Activated gamma-delta T cell treated with Interleukin-2 at 50 U/mL for 16 hours (primary cell): ENCODE measurements at places on chromosomes 12 and 14.
A peak's percentile ranks its signal among the peaks of the same experiment; 100 is the strongest.

DNA sequence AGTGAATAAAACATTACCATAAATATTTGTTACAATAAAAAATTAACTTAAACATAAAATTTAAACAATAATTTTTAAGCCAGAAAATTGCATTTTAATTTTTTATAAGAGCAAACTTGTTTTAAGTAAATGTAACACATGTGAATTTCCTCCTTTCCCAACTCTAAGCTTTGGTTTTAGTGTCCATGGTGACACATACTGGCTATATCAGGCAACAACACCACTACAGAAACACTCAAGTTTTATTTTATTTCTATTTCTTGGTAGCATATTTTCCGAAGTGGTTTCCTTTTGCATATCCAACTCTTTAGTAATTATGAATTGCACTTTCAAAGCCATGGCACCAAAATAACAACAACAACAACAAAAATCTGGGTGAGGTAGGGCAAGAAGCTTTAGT, 2.2 kb downstream of the NELL2 start:
- DNase-seq, result no peak

DNA sequence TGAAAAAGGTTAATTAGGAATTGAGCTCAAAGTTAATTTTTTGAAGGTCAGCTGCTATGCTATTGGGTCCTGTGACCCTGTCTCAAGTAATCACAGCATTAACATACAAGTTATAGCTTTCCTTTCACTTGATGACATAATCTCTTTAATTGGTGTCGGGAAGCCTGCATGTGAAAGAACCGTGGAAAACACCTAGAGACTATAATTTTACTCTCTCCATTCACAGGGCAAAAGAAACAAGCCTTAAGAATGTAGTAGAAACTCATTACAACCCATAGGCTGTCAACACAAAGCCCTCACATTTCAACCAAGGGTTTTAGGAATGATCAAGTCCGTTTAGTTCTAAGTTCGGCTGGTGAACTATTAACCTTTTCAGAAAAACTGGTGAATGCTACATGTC, 104.4 kb downstream of the PPM1A start:
- no peak for DNase-seq

DNA sequence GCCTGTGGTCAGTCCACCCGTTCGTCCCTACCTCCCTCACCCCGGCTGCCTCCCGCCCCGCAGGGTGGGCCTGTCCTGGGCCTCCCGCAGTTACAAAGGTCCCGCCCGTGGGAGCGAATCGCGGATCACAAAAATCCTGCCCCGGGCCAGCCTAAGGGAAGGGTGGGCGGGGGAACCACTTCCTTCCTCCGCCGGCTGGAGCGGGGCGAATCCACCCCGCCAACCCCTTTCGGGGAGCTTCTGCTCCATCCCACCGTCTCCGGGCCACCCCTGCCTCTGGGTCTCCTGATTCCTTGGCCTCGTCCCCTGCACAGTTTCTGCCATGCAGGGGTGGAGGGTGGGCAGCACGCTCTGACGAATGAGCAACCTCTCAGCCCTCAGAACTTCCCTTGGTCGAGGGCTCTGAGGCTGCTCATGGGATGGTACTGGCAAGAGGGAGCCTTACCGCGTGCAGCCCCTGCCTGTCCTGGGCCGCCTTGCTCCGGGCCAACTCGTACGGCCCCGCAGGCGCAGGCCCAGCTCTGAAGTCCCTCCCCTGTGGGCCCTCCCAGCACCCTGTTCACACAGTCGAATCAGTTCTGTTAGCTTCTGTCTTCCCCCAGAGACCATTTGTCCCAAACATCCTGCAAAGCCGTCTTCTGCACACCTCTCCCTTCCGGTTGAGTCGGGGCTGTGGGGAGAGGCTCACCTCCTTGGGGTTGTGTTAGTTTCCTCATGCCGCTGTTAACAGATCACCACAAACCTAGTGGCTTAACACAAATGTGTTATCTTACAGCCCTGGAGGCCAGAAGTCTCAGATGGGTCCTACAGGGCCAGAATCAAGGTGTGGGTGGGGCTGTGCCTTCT, 589 bp upstream of the HVCN1 start:
- peak; percentile 55 for DNase-seq

GRCh38 chr14:75205591-75205990, 29.2 kb upstream of the TMED10 start:
- peak; percentile 8 for DNase-seq

DNA sequence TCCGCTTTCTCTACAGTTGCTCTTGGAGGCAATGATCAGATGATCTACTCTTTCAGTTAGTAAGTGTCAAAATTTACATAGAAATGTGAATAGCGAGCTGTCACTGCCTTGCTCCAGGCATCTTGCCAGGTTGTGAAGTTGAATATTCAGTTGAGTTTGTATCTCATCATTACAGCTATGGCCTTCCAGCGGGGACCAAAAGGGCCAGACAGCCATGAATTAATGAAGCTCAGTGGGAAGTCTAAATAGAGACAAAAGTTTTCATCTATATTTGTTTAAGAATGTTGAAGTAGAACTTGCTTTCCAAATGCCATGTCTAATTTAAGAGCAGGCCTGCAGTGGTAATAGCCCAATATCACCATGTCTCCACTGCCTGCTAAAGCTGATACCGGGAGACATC, 387.8 kb downstream of the FLRT2 start:
- DNase-seq, result no peak

- DNase-seq, result no peak
Measured at GRCh38 chr12:80485222-80485987, 41.4 kb downstream of the PTPRQ start.

GRCh38 chr14:101191101-101191720, 287.7 kb upstream of the RTL1 start:
- DNase-seq, result no peak

GRCh38 chr12:126156806-126157574, 1091.8 kb downstream of the AACS start:
- no peak for DNase-seq

- no peak for DNase-seq
Measured at GRCh38 chr14:71693381-71693780, 238.8 kb upstream of the RGS6 start.

DNA sequence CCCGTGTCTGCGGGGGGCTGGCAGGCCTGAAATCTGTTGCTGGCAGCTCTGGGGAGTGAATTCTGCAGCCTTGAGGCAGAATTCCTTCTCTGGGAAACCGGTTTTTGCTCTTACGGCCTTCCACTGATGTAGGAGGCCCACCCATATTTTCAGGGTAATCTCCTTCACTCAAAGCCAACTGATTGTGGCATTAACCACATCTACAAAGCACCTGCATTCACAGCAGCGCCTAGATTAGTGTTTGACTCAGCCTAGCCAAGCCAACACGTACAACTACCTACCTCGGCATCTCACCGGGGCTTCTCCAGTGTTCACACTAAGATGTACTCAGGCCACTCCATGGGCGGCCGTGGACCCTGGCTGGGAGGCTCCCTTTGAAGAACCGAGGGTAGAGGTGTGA, 15.8 kb downstream of the C12orf43 start:
- DNase-seq, result no peak

DNA sequence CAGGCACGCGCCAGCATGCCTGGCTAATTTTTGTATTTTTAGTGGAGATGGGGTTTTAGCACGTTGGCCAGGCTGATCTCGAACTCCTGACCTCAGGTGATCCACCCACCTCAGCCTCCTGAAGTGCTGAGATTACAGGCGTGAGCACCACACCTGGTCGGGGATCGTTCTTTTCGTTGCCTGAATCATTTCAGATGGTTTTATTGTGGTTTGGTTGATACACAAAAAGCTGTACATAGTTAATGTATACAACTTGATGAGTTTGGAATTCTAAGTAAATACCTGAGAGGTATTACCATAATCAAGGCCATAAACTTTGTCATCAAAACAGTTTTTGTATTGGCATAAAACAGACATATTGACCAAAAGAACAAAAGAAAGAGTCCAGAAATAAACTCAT, 63.3 kb downstream of the RIC8B start:
- DNase-seq, result no peak

- DNase-seq, result peak; percentile 97
Measured at GRCh38 chr12:100200463-100201181, at the start of gene ACTR6. TSS of gene ACTR6 (plus strand) at chr12:100200815. CDS start at chr12:100200852, 37 bp downstream.

GRCh38 chr12:97940629-97941028, 478.0 kb downstream of the RMST start:
- no peak for DNase-seq

- no peak for DNase-seq
Measured at GRCh38 chr14:54730156-54730961, 163.4 kb downstream of the SAMD4A start.

GRCh38 chr12:52038447-52038846, 12.8 kb upstream of the NR4A1 start:
- DNase-seq, result no peak

GRCh38 chr12:2647186-2647585, 147.6 kb upstream of the FKBP4 start:
- DNase-seq, result no peak

DNA sequence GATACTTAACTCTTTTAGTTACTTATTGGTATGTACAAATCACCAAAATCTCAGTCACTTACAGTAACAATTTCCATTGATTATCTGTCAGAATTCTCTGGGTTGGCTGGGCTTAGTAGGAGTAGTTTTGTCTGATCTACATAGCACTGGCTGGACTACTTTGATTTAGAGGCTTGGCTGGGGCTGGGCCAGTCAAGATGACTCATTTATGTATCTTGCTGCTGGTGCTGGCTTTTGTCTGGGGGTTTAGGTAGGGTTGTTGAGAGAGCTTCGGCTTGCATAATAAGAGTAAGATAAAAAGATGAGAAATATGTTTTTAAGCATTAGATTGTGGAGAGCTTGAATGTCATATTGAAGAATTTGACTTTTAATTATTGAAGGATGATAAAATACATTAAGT, 1093.7 kb downstream of the SLC6A15 start:
- DNase-seq, result no peak

- DNase-seq, result no peak
Measured at GRCh38 chr12:65997056-65997455, 133.5 kb downstream of the LLPH start.

- no peak for DNase-seq
Measured at GRCh38 chr12:39923364-39923763, 182.5 kb downstream of the SLC2A13 start.

DNA sequence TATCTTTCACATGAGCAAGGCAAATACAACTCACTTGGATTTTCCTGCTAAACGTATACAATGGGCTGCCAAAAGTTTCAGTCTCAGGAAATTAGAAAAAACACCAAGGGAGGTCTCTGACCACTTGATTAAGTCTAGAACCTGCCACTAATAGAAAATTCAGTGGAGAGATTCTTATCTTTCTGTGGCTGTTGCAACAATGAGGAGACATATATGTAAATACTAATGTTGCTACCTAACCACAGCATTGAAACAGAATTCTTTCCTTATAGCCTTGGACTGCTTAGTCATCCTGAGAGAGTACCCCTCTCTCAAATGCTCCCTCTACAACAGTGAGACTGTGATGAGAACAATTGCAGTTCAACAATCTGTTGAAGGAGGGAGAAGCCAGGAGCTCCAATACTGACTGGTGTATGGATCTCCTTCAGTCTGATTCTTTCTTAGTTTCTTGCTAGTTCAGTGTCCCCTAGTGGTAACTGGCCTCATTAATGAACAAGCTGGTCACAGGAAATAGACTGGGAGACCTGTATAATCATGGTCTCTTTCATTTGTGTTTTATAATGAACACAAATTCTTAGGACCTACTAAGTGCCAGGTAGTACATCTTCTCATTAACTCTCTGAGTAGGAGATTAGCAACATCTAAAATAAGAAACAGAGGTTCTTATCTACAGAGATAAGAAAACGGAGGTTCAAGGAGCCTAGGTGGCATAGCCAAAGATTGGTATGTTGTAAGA, 164.5 kb downstream of the SLC38A4 start:
- DNase-seq, result no peak

DNA sequence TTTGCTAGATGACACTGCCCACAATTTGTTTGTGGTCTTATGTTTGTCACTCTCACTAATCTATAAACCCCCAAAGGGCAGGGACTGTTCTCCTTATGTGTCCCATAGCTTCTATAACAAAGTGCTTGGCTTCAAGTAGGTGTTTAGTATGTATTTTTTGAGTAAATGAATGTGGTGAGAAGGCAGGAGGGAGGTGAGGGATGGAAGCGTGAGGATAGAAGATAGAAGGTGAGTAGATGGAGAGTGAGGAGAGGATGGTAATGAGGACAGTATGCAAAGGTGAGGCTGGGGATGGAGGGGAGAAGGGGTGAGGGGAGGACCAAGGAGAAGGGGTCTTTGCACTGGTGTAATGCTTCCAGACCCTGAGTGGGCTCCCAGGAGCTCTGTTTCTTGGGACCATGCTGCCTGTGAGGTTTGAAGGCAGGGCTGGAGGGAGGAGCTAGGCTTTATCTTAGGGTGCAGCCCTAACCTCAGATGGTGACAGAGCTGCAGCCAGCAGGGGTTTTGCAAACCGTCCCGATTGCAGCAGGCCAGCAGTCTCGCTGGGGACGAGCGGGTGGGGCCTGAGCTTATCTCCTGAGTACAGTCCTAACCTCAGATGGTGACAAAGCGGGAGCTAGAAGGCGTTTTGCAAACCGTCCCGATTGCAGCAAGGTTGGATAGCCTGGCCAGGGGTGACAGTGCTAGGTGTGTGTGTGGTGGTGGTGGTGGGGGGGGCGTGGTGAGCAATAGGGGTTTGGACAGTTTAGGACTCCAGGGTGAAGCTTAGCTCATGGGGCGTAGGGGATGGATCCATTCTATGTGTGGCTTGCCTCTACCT, 6.5 kb downstream of the CEBPE start:
- no peak for DNase-seq

GRCh38 chr14:106562451-106562850, 1036.1 kb downstream of the TMEM121 start:
- no peak for DNase-seq

DNA sequence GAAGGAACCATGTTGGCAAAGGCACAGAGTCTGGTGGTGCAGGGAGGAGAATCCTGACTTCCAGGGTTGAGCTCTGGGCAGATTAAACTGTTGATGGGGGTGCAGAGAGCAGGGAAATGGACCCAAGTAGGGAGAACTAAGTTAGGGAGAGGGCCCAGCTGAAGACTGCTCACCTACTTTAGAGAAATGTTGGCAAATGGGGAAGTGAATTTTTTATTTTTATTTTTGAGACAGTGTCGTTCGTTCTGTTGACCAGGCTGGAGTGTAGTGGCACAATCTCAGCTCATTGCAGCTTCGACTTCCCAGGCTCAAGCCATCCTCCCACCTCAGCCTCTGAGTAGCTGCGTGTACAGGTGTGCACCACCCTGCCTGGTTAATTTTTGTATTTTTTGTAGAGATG, 32.1 kb upstream of the TUBA1A start:
- DNase-seq, result no peak

DNA sequence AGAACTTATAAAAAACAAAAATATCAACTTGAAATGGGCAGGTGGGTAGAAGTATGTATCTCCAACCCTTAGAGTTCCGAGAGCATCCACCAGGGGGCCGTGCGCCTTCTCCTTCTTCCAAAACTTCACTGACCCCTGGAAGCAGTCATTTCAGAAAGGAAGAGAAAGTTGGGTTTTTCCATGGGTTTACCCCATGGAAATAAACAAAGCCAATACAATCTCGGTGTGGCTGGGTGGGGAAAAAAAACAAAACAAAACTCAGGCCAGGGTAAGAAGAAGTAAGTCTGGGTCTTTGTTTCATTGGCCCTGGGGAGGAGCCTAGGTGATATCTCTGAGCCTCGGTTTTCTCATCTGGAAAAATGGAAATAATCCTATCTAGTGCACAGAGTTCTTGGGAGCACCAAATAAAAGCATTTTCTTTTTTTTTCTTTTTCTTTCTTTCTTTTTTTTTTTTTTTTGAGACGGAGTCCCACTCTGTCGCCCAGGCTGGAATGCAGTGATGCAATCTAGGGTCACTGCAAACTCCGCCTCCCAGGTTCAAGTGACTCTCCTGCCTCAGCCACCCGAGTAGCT, 33.6 kb upstream of the HNF1A start:
- peak; percentile 70 for DNase-seq

- no peak for DNase-seq
Measured at GRCh38 chr12:68264857-68265256, 11.5 kb upstream of the IL22 start.
